ENCODE measurements at places on chromosomes 11 and 22.

DNA sequence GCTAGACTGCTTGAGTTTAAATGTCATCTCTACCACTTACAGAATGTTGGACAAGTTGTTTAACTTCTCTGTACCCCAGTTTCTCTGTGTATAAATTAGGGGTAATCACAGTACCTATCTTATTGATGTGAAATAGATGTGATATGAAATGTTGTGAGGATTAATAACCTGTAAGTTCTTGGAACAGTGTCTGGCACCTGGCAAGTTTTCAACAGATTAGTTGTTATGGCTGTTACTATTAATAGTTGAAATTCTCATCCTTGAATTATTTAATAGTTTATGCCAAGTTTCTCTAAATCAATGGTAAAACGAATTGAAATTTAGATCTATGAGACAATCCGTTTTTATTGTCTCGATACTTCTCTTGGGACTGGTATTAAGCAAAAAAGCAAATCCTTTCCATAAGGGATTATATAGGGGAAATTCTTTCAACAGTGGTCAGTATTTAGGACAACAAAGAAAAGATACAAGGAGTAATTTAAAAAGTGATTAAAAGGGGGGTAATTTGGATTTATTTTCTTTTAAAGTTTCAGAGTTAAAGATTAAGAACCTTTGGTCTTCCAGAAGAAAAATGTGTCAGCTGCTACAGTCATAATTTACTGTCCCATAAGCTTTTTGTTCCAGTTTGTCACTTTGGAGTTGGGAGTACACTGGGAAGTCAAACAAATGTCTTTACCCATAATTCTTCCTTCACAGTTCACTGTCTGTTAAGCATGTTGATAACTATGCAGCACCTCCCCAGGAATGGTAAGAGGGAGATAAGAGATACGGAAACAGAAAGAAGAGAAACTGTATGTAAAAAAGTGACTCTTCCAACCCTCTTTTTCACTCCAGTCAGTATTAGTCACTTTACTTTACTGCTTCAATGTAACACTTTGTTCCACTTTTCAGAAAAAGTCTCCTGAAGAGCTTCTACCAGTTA lies 13.2 kb downstream of the PDE3B start:
- DNase-seq, result no peak

DNA sequence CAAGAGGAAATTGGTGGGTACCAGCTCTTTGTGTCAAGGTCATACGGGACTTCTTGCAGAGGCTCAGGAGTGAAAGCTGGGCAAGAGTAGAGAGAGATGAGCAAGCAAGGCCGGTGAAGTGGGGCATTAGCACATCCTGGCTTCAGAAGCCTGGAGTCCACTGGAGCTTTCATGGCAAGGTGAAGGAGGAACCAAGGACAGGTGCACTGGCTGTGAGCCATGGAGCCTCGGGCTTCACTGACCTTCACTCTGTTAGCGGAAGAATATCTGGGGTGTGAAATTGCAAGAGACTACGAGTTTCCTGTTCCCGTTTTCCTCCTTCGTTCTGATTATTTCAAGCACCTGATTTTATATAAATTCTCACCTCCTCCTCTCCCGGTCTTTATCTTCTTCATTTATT lies 25.9 kb upstream of the ST14 start:
- no peak for DNase-seq

DNA sequence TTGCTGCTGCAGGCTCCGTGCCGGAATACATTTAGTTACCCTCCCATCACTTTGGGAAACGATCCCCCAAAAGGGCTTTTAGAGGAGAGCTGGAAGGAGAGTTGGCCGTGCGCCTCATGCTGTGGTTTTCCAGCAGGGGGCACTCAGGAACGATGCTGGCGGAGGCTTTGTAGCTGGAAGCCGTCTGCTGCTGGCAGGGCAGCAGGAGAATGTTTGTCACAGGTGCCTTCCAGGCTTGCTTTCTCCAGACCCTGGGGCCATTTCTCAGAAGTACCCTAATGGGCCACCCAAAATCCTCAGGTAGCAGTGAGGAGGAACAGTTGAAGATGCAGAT lies 30.0 kb upstream of the CABP7 start:
- peak; percentile 54 for DNase-seq

- DNase-seq, result no peak
Measured at GRCh38 chr11:130781931-130782330, 134.3 kb downstream of the SNX19 start.

DNA sequence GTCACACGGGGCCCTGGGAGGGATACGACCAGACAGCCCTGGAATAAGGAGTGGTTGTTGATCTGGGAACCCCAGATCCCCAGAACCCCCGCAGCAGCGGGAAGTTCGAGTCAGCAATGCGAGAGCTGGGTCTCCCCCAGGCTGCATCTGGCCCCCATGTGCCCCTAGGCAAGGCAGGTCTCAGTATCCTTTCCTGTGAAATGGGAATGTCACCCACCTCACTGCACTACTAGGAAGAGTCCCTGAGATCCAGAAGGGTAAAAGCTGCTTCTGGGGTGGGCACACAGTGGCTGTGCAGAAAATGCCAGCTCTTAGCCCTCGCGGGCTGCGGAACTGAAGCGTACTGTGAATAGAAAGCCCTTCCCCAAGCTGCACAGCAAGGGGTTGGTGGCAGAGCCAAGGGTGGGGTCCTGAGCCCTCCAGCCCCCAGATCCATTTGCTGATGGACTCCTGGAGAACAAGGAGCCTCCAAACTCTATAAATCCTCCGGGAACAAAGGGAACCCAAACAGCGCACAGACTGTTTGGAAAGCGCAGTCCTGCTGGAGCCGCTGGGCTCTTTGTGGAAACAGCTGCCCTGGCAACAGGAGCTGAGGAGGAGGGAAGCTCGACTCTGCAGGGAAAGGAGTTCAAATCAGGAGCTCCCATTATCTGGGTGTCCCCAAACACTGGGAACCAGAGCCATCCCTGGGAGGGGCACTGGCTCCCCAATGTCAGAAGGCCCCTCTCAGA lies 68.2 kb upstream of the SHISAL1 start:
- no peak for DNase-seq

DNA sequence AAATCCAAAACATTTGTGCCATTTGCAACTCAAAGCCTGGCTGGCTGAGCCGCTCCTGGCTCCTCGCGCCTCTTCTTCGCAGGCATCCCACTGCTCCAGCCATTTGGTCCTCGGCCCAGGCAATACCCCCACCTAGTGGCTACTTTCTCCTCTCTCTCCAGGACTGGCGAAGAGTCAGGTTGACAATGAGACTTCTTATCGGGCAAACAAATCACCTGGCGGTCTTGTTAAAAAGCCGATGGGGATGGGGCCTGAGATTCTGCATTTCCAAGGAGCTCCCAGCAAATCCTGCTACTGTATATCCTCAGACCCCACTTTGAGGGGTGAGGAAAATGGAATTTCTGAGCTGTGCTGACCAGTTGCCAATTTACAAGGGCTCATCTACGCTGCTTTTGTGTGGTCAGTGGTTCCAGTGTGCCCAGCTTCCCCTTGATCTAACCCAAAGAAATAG lies 89.0 kb downstream of the ISX start:
- DNase-seq, result peak; percentile 84

GRCh38 chr22:19644314-19645223 lies 69.7 kb upstream of the SEPTIN5 start:
- DNase-seq, result no peak

- DNase-seq, result no peak
Measured at GRCh38 chr11:94563176-94563847, 3.9 kb upstream of the PIWIL4 start.

GRCh38 chr11:75113030-75113429 lies 16.4 kb upstream of the OR2AT4 start:
- DNase-seq, result no peak

GRCh38 chr11:58811499-58811898 lies 33.0 kb downstream of the GLYATL2 start:
- no peak for DNase-seq

DNA sequence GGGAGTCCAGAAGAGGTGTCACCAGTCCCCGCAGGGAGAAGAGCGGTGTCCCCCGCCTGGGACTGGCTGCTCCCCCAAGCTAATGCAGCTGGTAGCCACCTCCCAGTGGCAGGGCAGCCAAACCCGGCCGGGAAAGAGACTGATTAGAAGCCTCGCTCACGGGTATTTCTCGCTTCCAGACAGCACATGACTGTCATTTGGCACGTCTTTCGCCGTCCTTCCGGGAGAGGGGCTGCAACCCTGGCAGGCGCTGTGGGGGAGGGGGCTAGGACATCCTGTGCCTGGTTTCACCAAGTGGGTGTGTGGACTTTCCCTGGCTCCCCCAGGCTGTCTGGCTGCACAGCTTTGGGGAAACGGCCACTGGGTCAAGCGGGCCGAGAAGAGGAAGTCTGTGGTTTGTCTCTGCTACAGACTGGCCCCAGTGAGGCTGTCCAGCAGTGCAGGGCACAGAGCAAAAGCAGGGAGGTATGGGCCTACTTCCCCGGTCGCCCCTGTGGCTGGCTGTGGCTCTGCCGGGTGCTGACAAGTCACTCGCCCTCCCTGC lies 3.8 kb downstream of the CD81 start:
- no peak for DNase-seq

DNA sequence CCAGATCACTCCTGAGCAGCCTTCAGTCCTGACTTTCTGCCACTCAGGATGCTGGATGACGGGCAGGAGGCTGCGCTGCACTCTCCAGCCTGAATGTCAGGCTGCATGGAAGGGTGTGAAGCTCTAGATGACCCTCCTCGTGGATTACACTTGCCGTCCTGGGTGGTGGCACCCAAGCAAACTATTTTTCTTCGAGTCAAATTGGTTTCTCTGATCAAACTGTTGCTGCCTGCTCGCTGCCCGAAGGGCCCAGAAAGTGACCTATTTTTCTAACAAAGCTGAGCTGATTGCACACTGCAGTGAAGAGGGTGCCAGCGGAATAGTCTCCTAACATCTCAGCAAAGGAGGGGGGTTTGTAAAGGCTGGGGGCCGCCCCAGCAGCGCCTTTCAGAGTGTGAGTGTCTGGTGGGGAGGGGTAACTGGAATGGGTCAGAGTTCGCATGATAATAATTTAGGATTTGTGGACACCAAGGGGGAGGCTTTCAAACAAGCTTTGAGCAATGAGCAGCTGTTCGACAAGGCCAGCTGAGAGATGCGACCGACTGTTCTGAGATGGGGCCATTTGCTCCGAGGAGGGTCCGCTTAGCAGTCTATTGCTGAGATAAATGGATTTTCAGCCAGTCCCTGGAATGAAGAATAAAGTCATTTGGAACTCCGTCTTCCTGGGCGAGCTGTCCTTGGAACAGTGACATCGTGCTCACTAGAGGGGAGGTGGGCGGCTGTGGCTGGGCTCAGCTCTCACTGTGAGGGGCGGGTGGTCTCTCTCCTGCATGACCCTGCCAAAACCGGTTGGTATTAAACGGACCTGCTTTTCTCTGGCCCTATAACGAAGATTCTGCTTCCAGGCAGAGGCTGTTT lies 537.6 kb downstream of the BRD1 start:
- no peak for DNase-seq

- DNase-seq, result no peak
Measured at GRCh38 chr22:39135092-39135896, 17.2 kb downstream of the CBX7 start.

DNA sequence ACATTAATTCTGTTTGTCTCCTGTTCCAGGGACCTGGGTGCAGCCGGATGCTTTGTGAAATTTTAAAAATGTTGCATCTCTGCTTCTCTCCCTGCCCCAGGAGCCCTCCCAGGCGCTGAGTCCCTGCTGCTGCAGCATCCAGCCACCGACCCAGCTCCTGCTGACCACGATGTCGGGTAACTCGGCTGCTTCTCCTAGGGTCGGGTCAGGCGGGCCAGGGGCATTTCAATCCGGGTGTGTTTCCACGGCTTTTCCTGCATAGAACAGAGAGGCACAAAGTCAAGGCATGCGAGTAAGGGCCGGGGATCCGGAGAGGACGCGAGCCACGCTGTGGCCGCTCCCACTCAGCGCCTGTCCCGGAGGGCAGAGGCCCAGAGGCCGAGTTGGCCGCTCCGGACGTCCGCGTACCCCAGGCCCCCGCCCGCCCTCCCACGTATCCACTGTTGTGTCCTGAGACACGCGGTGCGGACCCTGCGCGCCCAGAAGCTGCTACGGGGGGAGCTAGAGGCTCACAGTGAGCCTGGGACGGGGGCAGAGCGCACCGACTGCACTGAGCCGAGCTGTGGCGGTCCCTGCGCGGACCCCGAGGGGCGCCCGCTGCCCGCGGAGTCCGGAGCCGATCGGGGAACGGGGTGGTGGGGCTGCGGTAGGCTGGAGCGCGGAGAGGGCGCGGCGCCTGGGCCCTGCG lies at the start of gene POU2AF3:
TSS of gene POU2AF3 (plus strand) at position 134 of the 688 bp plus-strand sequence. CDS start at position 170, 36 bp downstream.
- DNase-seq, result no peak

DNA sequence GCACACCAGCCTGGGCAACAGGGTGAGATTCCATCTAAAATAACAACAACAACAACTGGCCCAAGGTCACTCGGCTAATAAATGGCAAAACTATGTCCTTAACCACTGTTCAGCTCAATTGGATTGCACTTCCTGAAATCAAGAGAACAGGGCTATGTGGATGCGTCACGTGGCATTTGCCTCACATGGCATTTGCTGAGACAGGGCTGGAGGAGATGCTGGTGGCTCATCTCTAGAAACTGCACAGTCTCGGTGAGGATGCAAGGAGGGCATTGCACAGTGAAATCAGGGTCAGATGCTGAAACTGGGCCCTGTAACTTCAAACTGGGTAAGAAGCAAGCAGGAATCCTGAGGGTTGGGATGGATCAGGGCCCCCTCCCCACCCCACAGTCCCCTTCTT lies 171.9 kb downstream of the BUD13 start:
- DNase-seq, result no peak

GRCh38 chr22:27754247-27754887 lies 47.2 kb downstream of the MN1 start:
- no peak for DNase-seq
